ENCODE measurements at places on chromosomes 2 and 18.

DNA sequence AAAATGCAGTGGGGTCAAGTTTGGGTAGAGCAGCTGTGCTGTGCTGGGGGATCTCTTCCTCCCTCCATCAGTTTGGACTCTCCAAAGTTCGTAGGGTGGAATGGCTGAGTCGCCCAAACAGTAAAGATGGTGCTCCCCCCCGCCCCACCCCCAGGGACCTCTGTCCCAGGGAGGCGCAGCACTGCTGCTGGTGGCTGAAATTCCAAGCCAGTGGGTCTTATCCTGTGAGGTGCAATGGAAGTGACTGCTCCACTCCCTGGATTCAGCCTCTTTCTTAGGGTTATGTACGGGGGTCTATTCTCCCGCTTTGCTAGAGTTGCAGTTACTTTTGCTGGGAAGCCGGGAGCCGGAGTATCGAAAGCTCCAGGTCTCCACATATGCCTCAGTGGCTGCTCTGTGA, 97.5 kb upstream of the CTAGE1 start:
- DNase-seq = no peak

GRCh38 chr18:44601447-44601846, 79.2 kb upstream of the SETBP1 start:
- DNase-seq = peak; percentile 79

GRCh38 chr2:235776531-235776930, 282.7 kb downstream of the AGAP1 start:
- DNase-seq = no peak

GRCh38 chr18:32096946-32097345, 5.3 kb downstream of the RNF138 start:
- DNase-seq = no peak

- no peak for DNase-seq
Observed at GRCh38 chr2:129623783-129624182, 355.7 kb upstream of the RAB6C start.

DNA sequence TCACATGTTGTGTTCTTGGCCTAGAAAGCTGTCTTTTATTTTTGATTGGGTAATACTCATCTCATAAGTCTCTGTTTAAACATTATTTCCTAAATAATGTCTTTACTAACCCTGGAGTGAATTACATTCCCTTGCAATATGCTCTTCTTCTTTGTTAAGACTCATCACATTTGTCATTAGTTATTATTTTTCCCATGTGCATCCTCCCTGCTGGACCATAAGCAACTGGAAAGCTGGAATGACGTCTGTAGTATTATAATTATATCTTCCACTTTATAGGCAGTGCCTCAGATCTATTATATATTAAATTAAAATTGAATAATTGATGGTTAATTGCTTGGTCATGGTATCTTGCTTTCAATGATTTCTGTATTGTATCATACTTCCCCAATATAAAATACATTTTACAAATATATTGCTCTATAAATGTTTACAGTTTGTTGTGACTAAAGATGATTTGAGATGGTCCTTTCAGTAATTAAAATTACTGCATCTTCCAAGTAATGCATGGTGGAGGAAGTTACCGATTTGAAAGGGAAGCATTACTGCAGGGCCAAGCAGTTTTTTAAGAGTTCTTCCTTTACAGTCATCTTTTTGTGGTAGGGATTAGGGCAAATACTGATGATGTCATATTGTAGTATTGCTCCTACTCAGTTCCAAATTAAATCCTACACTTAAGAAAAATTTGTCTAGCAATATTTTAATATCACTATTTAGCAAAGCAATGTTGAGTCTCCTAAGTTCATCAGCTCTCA, 2.1 kb upstream of the RGPD4 start:
- DNase-seq = no peak

- peak; percentile 56 for DNase-seq
Observed at GRCh38 chr2:196677404-196677803, 37.9 kb downstream of the CCDC150 start.

DNA sequence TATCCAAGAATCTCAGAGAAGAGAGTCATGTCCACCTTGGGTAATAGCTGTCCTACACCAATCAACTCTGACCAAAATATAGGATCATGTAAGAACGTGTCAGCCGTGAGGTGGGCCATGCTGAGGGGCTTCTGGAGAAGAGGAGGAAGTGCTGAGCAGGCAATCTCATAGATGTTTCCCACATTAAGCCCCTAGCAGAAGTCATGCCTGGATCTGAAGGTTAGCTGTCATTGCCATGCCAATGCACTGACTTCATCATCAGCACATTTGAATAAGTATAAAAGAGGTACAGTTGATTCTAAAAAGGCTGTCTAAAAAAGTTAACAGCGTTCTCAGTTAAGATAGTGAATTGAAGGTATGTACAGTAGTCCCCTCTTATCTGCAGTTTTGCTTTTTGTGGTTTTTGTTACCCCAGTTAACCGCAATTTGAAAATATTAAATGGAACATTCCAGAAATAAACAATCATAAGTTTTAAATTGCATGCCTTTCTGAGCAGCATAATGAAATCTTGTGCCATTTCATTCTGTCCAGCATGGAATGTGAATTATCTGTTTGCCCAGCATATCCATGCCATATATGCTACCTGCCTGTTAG, 67.2 kb upstream of the TMEM17 start:
- DNase-seq = peak; percentile 70

- DNase-seq = no peak
Observed at GRCh38 chr2:135874777-135875365, 1.4 kb downstream of the MCM6 start.

DNA sequence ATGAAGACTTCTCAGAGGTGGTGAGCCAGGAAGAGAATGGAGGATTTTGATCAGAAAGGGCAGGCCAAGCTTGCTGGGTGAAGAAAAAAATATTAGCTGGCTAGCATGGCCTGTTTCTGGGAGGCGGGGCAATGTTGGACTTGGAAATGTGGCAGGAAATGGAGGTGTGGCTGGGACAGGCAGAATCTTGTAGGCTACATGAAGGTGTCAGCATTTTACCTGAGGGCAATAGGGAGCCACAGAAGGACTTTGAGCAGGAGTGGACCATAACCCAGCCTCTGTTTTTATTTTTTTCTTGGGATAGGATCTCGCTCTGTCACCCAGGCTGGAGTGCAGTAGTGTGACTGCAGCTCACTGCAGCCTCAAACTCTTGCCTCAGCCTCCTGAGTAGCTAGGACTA, 31.7 kb downstream of the EMX1 start:
- DNase-seq = no peak

DNA sequence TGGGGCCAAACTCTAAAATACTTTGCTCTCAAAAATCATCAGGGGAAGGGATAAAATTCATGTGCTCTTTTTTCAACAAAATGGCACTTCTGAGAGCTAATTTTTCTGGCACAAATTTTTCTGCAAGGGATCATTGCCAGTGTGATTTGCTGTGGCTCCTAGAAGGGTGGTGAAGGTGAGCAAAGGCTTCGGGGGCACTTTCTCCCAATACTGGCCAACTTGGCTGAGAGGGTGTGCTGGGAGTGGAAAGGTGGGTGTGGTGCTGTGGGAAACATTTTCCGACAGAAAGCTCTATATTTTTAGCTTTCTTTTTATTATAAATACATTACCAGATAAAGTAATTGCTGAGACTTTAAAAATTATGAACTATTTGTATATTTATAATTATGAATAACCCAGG, 419 bp downstream of the SMYD1 start:
- DNase-seq = no peak

DNA sequence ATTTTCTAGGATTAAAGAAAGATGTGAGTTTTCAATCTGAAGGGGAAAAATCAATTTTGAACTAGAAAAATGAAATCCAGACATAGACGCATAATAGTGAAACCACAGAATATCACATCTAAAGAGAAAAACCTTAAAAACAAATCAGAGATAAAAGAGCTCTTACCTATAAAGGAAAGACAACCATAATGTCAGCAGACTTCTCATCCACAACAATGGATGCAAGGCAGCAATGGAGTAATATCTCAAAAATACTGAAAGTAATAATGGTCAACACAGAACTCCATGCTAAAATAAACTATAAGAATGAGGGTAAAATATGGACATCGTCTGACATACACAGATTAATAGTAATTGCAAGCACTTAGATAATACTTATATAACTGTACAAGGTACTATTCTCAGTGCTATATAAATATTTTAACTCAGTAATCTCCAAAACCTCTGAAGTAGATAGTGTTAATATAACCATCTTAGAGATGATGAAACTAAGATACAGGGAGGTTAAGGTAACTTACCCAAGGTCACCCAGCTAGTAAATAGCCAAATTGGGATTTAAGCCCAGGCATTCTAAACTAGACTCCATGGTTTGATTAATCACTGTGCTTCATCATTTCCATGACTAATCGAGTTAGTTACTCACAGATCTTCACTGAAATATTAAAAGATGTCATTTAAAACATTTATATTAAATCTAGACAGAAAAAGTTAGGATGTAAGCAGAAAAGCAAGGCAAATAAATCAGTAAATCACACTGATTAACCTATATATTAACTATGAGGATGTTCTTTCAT, 89.4 kb upstream of the SPTBN1 start:
- peak; percentile 22 for DNase-seq

DNA sequence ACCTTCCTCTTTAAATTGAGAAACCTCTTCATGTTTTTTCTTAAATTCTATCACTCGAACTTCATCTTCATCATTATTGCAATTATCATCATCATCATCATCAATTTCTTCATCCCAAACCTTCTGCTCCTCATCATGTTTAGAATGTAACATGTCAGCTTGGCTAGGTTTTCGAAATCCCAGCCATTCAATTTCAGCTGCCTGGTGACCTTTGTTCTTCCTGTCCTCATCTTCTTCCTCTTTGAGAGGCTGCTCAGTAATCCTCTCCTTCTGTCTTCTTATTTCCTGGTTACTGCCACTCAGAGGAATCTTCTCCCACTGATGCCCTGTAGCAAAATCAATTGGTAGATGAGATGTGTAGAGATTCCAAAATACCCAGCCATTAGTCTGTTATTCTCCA, 4.2 kb downstream of the ERMN start:
- DNase-seq = no peak

GRCh38 chr2:3557639-3558204, 411 bp downstream of the RNASEH1 start:
- DNase-seq = no peak

DNA sequence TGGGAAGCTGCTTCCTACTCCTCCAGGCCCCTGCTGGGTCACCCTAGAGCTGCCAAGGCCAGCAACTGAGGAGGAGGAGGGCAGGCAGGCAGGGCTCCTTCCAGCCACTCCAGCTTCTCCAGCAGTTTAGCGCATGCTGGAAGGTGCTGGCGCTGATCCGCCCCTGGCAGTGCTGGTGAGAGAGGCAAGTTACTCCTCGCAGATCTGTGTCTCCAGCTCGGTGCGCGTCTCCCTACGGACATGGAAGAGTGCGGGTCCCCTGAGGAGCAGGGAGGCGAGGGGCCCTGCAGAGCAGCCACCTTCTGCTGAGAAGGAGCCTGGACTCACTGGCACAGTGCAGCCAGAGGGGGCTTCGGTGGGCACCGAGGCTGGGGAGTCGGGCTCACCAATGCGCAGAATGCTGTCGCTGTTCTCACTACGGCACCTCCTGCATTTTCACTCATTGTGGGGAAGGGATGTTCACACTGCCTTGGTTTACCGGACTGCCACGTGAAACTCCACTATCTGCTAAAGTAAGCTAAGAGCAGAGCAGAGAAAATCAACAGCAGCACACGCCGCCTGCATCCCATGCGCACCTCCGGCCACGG, 206.0 kb downstream of the HDAC4 start:
- DNase-seq = no peak

- DNase-seq = no peak
Observed at GRCh38 chr2:173456960-173457359, 102.3 kb downstream of the CDCA7 start.

GRCh38 chr2:126496493-126496892, 159.5 kb upstream of the GYPC start:
- DNase-seq = no peak

DNA sequence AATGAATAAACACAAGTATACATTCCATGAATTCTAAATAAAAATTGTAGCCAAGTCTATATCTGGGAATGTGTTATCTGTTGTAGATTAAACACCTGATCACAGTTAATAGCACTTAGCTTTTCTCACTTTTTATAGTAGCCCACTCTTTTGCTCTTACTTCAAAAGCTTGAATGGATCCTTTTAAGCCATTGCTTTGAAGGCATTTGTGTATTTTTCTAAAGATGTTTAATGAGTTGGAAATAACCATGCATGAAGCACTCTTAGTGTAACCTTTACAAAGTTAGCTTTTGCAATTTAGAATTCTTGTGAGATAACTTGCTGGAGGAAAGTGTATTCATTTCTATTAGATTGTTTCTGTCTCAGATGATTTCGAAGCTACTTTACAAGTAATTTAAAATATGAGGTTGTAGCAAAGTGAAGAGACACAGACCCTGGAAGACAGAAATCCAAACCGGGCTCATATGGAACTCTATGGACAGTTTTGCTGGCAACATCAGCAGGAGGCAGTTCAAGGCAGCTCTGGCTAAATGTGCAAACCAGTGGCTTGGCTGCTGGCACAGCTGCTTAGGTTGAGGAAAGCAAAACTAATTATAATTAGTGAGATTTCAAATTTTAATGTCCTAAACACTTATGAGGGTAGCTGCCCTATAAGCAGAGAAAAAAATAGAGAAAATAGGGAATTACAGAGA, 469.8 kb upstream of the ZEB2 start:
- DNase-seq = no peak

GRCh38 chr2:112150851-112151250, 12.7 kb downstream of the FBLN7 start:
- no peak for DNase-seq

DNA sequence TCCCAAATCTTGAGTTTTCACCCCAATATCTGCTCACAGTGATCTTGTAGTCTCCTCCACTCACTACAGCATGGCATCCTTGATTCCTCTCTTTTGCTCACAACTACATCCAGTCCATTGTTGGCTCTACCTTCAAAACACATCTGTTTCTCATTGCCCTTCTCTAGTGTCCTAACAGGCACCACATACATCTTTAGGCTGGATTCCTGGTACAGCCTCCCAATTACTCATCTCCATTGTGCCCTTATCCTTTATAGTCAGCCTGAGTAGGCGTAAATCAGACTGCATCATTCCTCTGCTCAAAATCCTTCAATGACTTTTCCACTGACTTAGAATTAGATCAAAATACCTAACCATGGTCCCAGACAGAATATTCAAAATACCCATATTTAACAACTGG, 10.7 kb upstream of the TAF1B start:
- peak; percentile 27 for DNase-seq

- no peak for DNase-seq
Observed at GRCh38 chr2:24828238-24828996, 35.2 kb downstream of the CENPO start.

- DNase-seq = no peak
Observed at GRCh38 chr2:230444832-230445231, 28.8 kb downstream of the SP100 start.

DNA sequence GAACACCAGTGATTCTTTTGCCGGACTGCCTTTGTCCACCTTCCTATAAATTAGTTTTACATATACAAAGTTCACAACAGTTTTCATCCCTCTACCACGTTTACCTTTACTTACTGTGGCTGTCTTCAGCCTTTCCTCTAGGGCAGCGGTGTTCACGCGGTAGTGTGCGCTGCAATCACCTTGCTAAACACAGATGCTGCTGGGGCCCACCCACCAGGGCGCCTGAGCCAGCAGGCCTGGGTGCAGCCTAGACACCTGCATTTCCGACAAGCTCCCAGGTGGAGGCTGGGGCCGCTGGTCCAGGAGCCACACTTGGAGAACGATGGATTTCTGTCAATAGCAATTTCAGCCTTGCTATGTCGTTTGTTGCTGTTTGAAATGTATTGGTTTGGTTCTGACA, 83.1 kb downstream of the NDUFA10 start:
- DNase-seq = no peak
